ENCODE measurements at places on chromosomes 3 and 15. TPM values are rescaled to one million over a fixed set of nuclear protein-coding genes. Genes with fewer than 3 reads are reported as not detected.
A peak's percentile ranks its signal among the peaks of the same experiment; 100 is the strongest.

DNA sequence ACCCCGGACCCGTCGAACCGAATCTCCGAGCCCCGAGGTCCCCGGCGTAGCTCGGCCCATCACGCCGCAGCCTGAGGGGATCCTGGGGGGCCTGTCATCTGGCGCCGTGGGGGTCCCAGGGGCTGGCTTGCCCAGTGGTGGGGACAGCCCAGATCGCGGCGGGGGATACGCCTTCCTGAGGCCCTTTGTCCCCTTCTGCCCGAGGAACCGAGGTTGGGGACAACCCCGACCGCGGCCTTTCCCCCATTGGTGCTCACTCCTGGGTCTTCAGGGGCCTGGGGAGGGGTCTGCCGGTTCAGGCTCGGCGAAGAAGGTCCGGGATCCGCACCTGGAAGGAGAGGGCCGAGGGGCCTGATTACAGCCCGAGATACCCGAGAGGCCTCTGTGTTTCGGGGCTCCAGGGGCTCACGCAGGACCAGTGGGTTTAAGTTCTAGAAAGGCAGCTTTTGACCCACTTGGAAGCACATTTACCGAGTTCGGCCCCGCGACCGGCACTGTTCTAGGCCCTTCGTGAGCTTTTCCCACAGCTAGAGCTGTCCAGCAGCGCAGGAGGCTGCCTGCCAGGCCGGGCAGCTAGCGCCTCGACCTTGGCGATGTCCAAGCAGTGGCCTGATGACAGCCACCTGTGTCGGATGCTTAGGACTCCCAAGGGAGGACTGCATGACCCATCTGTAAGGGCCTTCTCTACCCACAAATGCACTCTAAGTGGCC lies 504 bp downstream of the ABHD2 start:
- peaks cover 33% of the 10 kb centered on the region for H3K4me1 ChIP-seq
- peak overlapping the region; percentile 80 for H3K4me3 ChIP-seq
- peaks cover 3% of the 10 kb centered on the region for H3K36me3 ChIP-seq
- no peaks in the 10 kb centered on the region for H3K27me3 ChIP-seq
- H3K27ac ChIP-seq = peak overlapping the region; percentile 61
- no peak for DNase-seq

The TNFAIP8L3 gene
- total RNA-seq = 1.7 TPM

The SEMA5B gene
- not detected for total RNA-seq

GRCh38 chr3:51955175-51955892 lies at the start of gene GPR62:
GPR62 (plus strand) TSS chr3:51955381; CDS start chr3:51955653, 272 bp downstream.
- DNase-seq = no peak
- H3K27me3 ChIP-seq = peaks cover 18% of the 10 kb centered on the region
- peak within 1 kb of the TSS; percentile 28 for H3K4me3 ChIP-seq
- H3K4me1 ChIP-seq = peaks cover 6% of the 10 kb centered on the region
- no peak within 1 kb of the TSS for H3K27ac ChIP-seq
- H3K36me3 ChIP-seq = no peaks in the 10 kb centered on the region

GRCh38 chr3:24136624-24137310 lies 191.7 kb downstream of the NR1D2 start:
- no peak overlapping the region for H3K27ac ChIP-seq
- H3K36me3 ChIP-seq = no peaks in the 10 kb centered on the region
- H3K4me1 ChIP-seq = no peaks in the 10 kb centered on the region
- H3K27me3 ChIP-seq = no peaks in the 10 kb centered on the region
- H3K4me3 ChIP-seq = no peak overlapping the region
- DNase-seq = no peak

DNA sequence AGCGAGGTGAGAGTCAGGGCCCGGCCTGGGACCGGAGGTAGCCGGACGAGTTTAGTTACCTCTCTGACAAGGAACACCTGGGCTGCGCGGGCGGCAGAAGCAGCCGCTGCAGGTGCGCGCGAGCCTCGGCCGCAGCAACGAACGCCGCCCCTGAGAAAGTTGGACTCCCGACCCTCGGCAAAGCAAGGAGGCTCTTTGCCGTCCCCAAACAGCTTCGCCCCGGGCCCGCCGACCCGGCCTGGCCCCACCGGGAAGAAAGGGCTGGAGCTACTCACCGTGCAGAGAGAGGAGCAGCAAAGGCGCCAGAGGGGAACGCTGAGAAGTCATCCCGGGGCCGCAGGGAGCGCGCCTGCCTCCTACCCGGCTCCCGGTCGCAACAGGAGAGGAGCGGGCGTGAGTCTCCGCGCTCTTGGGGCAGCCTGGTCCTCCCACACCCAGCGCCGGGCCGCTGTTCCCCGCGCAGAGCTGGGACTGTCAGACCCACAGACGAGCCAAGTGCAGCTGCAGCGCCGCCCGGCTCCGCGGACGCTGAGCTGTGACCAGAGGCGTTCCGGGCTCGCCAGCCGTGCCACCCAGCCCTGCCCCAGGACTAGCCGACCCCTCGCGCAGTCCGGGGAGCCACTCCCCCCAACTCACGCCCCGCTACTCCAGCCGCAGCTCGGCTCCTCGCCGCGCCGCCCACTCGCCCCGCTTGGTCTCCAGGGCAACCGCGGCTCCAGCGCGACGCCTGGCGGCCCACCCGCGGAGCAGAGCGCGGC lies at the start of gene IGSF11:
IGSF11 (minus strand) TSS at position 591 of the 758 bp plus-strand sequence; CDS start at position 327, 264 bp downstream.
- H3K27ac ChIP-seq = no peak within 1 kb of the TSS
- peaks cover 2% of the 10 kb centered on the region for H3K27me3 ChIP-seq
- no peaks in the 10 kb centered on the region for H3K4me1 ChIP-seq

- no peaks in the 10 kb centered on the region for H3K27me3 ChIP-seq
- no peaks in the 10 kb centered on the region for H3K36me3 ChIP-seq
- H3K4me3 ChIP-seq = no peak overlapping the region
- DNase-seq = no peak
These were observed 21.6 kb upstream of the RARRES1 start for GRCh38 chr3:158753854-158754253.

- no peak for DNase-seq
- H3K4me1 ChIP-seq = no peaks in the 10 kb centered on the region
- H3K27ac ChIP-seq = no peak overlapping the region
- H3K27me3 ChIP-seq = no peaks in the 10 kb centered on the region
- no peaks in the 10 kb centered on the region for H3K36me3 ChIP-seq
These were observed 137.4 kb downstream of the TBC1D5 start for GRCh38 chr3:17605032-17605431.

DNA sequence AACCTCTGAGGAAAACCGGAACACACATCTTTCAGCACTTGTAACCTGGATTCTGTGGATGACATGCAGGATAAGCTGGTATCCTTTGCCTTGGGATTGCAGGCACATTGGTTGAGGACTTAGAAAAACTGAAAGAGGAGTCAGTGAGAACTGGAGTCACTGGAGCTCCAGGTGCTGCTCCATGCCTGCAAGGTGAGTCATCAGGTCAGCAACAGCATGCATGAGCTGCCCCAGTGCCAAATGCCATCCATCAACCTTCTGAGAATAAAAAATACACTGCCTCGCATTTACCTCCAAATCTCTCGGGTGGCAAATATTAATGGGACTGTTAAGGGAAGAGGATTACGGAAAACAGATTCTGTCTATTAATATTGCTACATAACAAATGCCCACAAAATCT lies 729.1 kb downstream of the NTRK3 start:
- no peak overlapping the region for H3K27ac ChIP-seq
- no peak for DNase-seq
- no peaks in the 10 kb centered on the region for H3K4me1 ChIP-seq

The ADCY5 gene
- total RNA-seq = 0.16 TPM

DNA sequence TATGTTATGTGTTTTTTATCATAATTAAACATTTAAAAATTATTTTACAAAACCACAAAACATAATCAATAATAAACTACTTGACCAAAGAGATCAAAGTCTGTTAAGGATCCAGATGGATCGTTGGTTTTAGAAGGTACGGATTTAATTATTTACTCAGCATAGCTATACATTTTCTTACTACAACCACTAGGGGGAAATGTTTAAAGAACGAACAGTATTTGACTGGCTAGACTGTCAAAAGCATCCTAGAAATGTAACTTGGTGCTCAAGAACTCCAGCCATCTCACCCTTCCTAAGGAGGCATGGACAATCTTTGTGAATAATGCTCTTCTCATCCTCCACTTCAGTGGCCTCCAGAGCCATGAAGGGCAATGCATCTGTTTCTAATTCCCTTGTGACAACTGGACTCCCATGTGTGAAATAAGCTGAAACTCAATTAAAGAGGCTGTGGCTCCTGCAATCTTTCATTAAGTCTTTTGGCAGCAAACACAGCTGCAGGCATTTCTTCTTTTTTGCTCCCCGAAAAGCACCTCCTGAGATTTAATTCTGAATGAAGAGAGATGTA lies 94.7 kb upstream of the TUSC7 start:
- H3K4me1 ChIP-seq = no peaks in the 10 kb centered on the region
- H3K4me3 ChIP-seq = no peak overlapping the region
- H3K27me3 ChIP-seq = no peaks in the 10 kb centered on the region
- H3K27ac ChIP-seq = no peak overlapping the region
- H3K36me3 ChIP-seq = no peaks in the 10 kb centered on the region

GRCh38 chr3:18735005-18735404 lies 309.9 kb upstream of the SATB1 start:
- no peak overlapping the region for H3K27ac ChIP-seq
- DNase-seq = no peak
- H3K4me1 ChIP-seq = peaks cover 17% of the 10 kb centered on the region

- no peaks in the 10 kb centered on the region for H3K4me1 ChIP-seq
- H3K27ac ChIP-seq = no peak overlapping the region
- H3K36me3 ChIP-seq = no peaks in the 10 kb centered on the region
- H3K27me3 ChIP-seq = no peaks in the 10 kb centered on the region
- no peak for DNase-seq
- no peak overlapping the region for H3K4me3 ChIP-seq
These were observed 23.4 kb upstream of the PPARG start for GRCh38 chr3:12265508-12265907.

GRCh38 chr3:198019115-198019514 lies 59.1 kb downstream of the LMLN start:
- H3K27me3 ChIP-seq = no peaks in the 10 kb centered on the region
- no peaks in the 10 kb centered on the region for H3K36me3 ChIP-seq
- DNase-seq = no peak
- H3K27ac ChIP-seq = no peak overlapping the region
- no peaks in the 10 kb centered on the region for H3K4me1 ChIP-seq

The GRK7 gene
- not detected for total RNA-seq

DNA sequence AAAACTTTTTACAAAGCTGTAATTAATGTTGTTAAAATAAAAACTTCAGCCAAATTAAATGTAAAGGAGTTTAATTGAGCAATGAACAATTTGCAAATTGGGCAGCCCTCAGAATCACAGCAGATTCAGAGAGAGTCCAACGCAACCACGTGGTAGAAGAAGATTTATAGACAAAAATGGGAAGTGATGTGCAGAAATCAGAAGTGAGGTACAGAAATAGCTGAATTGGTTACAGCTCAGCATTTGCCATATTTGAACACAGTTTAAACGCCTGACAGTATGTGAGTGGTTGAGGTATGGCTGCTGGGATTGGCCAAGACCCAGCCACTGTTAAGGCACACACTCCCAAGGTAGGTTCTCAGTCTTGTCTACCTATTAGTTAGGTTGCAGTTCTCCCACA lies 14.4 kb upstream of the PLA2G4D start:
- DNase-seq = no peak
- H3K27me3 ChIP-seq = no peaks in the 10 kb centered on the region
- no peak overlapping the region for H3K4me3 ChIP-seq
- no peak overlapping the region for H3K27ac ChIP-seq
- no peaks in the 10 kb centered on the region for H3K4me1 ChIP-seq

- H3K4me3 ChIP-seq = no peak overlapping the region
- H3K27ac ChIP-seq = no peak overlapping the region
These were observed 10.0 kb upstream of the USP3 start for GRCh38 chr15:63494408-63494807.

- H3K4me3 ChIP-seq = peak overlapping the region; percentile 2
- H3K27ac ChIP-seq = no peak overlapping the region
- no peaks in the 10 kb centered on the region for H3K36me3 ChIP-seq
- no peaks in the 10 kb centered on the region for H3K27me3 ChIP-seq
- DNase-seq = no peak
These were observed 32.4 kb downstream of the TGFBR2 start for GRCh38 chr3:30638685-30639412.

GRCh38 chr15:34490417-34491193 lies 53.0 kb upstream of the GOLGA8A start:
- no peak for DNase-seq
- H3K36me3 ChIP-seq = no peaks in the 10 kb centered on the region
- H3K4me1 ChIP-seq = no peaks in the 10 kb centered on the region
- H3K4me3 ChIP-seq = no peak overlapping the region
- H3K27ac ChIP-seq = no peak overlapping the region

DNA sequence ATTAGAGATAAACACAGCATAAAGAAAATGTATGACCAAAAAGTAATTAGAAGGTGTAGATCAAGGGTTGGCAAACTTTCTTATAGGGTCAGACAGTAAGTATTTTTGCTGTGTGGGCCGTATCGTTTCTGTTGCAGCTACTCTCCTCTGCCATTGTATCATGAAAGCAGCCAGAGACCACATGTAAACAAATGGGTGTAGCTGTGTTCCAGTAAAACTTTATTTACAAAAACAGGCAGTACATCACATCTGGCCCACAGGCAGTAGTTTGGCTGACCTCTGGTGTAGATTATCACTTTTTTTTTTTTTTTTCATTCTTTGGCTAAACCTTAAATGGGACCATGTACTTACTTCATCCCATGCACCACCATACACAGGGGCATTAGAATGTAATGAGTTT lies 190.8 kb downstream of the MBNL1 start:
- H3K27ac ChIP-seq = no peak overlapping the region
- H3K4me3 ChIP-seq = no peak overlapping the region
- H3K36me3 ChIP-seq = peaks cover 35% of the 10 kb centered on the region
- DNase-seq = no peak
- H3K27me3 ChIP-seq = no peaks in the 10 kb centered on the region

GRCh38 chr15:100711516-100712021 lies 109.2 kb downstream of the ASB7 start:
- no peaks in the 10 kb centered on the region for H3K36me3 ChIP-seq
- no peaks in the 10 kb centered on the region for H3K27me3 ChIP-seq
- DNase-seq = no peak
- no peaks in the 10 kb centered on the region for H3K4me1 ChIP-seq
- no peak overlapping the region for H3K4me3 ChIP-seq

- no peaks in the 10 kb centered on the region for H3K27me3 ChIP-seq
- no peak for DNase-seq
- H3K36me3 ChIP-seq = no peaks in the 10 kb centered on the region
- H3K4me3 ChIP-seq = no peak overlapping the region
- H3K27ac ChIP-seq = no peak overlapping the region
These were observed 74.2 kb downstream of the TM4SF4 start for GRCh38 chr3:149548669-149549065.

The RBPMS2 gene
- total RNA-seq = not detected

GRCh38 chr15:49530092-49530491 lies 90.5 kb downstream of the FAM227B start:
- H3K27me3 ChIP-seq = no peaks in the 10 kb centered on the region
- no peak overlapping the region for H3K4me3 ChIP-seq
- no peak for DNase-seq
- H3K36me3 ChIP-seq = no peaks in the 10 kb centered on the region
- H3K27ac ChIP-seq = no peak overlapping the region

DNA sequence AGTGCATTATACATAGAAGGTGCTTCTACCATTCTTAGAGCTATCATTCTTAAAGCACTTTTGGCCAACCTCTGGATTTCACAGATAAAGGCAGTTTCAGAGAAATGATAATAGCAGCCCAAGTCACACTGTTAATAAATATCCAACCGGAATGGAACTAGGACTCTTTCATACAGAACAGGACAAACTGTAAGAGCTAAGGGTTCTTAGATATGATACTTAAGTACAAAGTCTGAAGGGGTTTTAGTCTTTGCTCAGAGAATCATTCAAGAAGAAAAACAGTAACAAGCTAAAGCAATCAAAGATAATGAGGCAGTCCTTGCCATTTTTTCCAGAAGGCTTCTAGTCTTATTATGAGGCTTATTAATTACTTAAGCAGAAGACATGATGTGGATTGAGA lies 239.0 kb downstream of the ERC2 start:
- H3K36me3 ChIP-seq = no peaks in the 10 kb centered on the region
- H3K27ac ChIP-seq = no peak overlapping the region
- DNase-seq = no peak

The SPATA12 gene
- total RNA-seq = not detected

The SCN5A gene
- 0.47 TPM for total RNA-seq

All from CD8-positive, alpha-beta memory T cell (primary cell).